Spinal cord (tissue), 10 donors: ENCODE measurements at places on chromosomes 7 and 10. TPM values are rescaled to one million over a fixed set of nuclear protein-coding genes. Genes with fewer than 3 reads are reported as not detected.

The SEPHS1 gene
- 101 TPM for polyA plus RNA-seq

The HOXA6 gene
- polyA plus RNA-seq, result 47.4 TPM

The CADPS2 gene
- 18.7 TPM for polyA plus RNA-seq

The TEX36 gene
- polyA plus RNA-seq, result not detected

The CHAT gene
- polyA plus RNA-seq, result 1.6 TPM

The TBXAS1 gene
- polyA plus RNA-seq, result 10.0 TPM

The ZNF485 gene
- polyA plus RNA-seq, result 4.6 TPM

DNA sequence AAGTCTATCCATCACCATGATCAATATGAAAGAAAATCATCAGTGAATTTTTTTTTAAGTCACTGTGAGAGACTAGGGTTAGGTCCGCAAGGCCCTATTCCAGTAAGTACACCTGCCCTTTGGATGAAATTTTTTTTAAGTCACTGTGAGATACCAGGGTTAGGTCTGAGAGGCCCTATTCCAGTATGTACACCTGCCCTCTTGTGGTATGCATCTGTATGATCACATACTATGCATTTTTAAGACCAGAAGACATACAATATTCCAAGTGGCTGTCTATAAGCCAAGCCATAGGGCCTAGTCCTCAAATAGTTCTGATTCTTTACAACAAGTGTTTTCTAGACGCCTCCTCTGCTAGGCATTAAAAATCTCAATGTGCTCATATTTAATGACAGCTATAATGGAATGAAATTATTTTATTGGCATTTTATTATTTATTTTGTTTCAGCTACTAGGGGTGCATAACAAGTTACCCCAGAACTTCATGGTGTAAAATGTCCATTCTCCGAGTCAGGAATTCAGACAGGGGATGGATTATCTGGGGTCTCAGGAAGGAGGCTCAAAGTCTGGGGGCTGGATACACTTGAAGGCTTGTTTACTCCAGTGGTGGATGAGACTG is 53.1 kb downstream of the TEX36 start:
- no peak for DNase-seq

DNA sequence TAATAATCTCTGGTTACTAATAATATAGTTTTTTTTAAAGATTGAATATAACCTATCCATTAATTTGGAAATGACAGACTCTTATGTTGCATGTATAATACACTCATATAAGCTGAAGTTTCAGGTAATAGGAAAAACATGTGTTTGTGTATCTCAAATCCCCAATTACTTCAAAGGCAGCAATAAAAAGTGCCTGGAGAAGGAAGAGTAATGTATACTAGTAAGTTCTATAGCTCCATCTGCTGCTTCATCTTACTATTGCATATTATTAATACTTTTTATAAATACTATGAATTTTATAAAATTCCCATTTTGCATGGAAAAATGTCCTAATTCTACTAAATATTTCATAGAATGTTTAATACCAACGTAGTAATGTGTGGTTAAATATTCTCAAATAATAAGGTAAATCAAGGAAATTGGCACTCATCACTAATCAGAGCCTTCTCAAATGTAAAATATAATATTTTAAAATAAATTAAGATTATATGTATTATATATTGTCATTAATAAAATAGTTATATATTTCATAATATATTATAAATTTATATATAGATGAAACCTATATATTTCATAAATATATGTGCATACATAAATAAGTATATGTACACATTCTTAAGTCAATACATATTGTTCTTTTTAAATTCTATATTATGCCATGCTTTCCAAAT is 311.9 kb downstream of the HGF start:
- DNase-seq, result no peak

- peak; percentile 58 for DNase-seq
Measured at GRCh38 chr10:70575874-70576802, 26.4 kb downstream of the PRF1 start.

GRCh38 chr10:12321641-12322040 is 27.7 kb upstream of the CAMK1D start:
- no peak for DNase-seq

GRCh38 chr10:58177362-58177947 is 90.2 kb downstream of the IPMK start:
- peak; percentile 78 for DNase-seq

GRCh38 chr10:16867990-16868389 is 50.8 kb upstream of the RSU1 start:
- no peak for DNase-seq

GRCh38 chr10:72272689-72273409 is 875 bp upstream of the DDIT4 start:
- DNase-seq, result peak; percentile 95

GRCh38 chr7:49781996-49782395 is 8.6 kb downstream of the VWC2 start:
- no peak for DNase-seq

DNA sequence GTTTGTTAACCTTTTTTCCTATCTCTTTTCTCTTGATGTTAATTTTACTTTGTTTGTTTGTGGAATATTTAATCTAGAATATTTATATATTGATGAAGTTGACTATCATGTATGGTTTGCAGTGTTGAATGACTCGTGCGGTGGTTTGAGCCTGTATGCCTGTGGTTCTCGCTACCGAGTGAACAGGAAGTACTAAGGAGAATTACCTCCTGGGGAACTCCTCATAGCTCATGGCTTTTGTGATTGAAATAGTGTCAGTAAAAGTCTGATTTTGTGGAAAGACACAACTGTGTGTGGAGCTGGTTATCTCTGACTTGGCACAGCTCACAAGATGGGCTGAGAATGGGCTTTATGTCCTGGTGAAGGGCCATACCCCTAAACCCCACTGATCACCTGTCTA is 498.6 kb downstream of the GLRX3 start:
- DNase-seq, result no peak

GRCh38 chr10:70312249-70312648 is 28.4 kb upstream of the NPFFR1 start:
- no peak for DNase-seq

- peak; percentile 11 for DNase-seq
Measured at GRCh38 chr10:17981766-17982380, 30.2 kb downstream of the SLC39A12 start.

GRCh38 chr10:33406596-33406995 is 72.1 kb upstream of the NRP1 start:
- DNase-seq, result no peak

DNA sequence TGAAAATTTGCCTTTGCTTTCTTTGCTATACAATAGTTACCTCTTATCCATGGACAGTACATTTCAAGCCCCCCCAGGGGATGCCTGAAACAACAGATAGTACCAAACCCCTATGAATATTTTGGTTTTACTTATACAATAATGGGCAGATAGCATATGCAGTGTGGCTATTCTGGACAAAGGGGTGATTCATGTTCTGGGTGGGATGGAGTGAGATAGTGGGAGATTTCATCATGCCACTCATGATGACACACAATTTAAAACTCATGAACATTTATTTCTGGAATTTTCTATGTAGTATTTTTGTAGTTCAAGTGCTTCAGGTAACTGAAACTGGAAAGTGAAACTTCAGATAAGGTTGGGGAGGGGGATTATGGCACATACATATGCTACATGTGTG is 12.0 kb downstream of the STARD3NL start:
- DNase-seq, result no peak

DNA sequence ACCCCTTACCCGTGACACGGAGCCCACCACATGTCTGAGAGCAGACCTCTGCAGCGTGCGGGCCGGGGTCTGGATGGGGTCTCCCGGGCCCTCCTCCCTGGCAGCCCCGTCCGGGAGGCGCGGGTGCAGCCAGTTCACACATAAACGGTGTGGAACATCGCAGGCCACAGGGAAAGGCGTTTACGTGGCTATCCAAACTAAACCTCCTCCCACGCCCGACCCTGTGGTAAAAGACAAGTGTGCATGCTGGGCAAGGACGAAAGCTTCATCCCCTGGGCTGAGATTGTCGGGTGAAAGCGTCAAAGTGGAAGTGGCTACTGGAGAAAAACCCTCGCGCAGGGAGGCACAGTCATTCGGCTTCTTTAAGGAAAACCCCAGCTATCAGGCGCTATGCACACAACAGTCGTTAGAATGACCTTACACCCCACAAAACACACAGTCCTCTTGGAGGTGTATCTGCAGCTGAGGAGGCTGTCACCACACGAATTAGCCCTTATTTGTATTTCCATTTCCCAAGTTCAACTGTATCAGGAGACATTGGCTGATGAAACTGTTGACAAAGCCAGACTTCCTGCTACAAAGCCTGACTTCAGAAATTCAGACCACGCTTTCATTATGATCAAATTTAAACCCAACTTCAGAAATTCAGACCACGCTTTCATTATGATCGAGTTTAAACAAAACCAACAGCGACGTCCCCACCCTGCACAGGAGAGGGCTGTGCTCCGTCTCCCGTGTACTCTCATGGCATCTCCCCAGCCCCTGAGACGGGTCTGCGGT is 15.3 kb downstream of the GPER1 start:
- no peak for DNase-seq

- DNase-seq, result no peak
Measured at GRCh38 chr10:54148508-54148907, 652.5 kb downstream of the PCDH15 start.

- DNase-seq, result peak; percentile 83
Measured at GRCh38 chr7:47818796-47819606, 129.3 kb downstream of the PKD1L1 start.

DNA sequence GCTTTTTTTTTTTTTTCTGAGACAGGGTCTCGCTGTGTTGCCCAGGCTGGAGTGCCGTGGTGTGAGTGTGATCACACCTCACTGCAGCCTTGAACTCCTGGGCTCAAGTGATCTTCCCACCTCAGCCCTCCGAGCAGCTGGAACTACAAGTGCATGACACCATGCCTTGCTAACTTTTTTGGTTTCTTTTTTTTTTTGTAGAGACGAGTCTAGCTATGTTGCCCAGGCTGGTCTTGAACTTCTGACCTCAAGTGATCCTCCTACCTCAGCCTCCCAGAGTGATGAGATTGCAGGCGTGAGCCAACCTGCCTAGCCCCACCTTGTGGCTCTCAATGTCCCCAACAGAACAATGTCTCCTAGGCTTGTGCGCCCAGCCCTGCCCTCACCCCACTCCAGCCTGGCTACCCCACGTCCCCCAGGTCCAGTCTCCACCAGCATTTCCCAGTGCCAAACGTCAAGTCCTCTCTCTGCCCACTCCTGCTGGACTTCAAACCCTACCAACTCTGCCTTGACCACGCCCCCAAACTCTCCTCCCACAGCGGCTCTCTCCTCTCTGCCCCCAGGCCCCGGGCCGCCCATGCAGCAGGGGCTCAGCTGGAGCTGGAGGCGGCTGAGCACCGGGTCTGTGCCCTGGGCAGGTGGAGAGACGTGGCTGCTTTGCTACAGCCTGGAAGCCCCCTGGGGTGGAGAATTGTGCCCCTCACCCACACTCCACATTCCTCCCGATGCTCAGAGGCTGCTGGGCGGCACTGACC is 18.9 kb downstream of the BHLHA15 start:
- DNase-seq, result no peak

GRCh38 chr7:16916105-16916639 is 34.4 kb upstream of the AGR3 start:
- DNase-seq, result no peak

DNA sequence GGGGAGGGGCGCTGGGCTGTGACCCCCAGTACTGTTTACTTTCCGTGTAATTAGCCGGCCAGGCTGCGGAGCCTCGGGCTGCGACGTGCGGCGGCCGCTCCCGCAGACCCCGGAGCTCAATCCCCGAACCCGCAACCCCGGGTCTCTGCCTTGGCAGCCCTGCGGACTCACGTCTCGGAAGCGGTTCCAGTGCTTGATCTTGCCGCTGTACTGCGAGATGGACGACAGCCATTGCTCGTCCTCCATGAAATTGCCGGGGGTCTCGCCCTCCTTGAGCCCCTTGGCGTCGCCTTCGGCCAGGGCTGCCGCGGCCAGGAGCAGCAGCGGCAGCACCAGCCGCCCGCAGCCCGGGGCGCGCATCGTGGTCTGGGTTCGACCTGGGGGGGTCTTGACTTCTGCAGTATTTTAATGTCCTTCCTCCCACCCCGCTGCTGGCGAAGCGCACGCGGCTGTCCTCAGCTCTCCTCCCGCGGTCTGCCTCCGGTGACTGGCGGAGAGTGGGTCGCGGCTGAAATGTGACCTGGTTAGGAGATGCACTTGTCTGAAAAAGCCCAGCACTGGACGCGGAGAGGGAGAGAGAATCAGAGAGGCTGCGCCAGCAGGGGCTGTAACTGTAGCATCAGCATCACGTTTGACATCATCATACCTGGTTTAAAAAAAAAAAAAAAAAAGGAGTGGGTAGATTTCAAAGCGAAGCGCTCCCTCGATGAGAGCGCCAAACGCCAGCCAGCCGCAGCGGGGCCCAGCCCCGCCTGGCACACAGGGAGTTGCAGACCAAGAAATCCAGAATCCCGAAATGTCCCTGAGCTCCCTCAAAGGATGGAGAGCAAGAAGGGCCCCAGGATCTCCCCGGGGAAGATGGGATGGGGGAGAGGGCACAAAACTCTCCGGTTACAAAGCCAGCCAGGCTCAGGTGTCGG is at the start of gene SPOCK2:
SPOCK2 (minus strand) TSS at position 583 of the 920 bp plus-strand sequence; CDS start at position 360, 223 bp downstream.
- DNase-seq, result peak; percentile 55

GRCh38 chr7:137888241-137888640 is 41.5 kb upstream of the DGKI start:
- no peak for DNase-seq

DNA sequence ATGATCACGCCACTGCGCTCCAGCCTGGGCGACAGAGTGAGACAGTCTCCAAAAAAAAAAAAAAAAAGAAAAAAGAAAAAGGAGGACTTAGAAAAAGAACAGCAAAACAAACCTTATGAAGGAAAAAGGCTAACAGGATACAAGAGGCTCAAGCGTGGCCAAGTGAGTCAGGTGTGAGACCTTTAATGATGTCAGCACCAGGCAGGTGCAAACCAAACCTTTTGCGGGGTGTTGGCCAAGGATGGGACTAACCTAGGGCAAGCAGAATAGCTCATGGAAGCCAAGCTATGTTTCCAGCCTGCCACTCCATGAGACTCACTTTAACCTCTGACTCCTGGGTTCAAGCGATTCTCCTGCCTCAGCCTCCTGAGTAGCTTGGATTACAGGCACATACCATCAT is 11.3 kb upstream of the GNA12 start:
- DNase-seq, result no peak
